ENCODE measurements at places on chromosomes 3 and 15.

DNA sequence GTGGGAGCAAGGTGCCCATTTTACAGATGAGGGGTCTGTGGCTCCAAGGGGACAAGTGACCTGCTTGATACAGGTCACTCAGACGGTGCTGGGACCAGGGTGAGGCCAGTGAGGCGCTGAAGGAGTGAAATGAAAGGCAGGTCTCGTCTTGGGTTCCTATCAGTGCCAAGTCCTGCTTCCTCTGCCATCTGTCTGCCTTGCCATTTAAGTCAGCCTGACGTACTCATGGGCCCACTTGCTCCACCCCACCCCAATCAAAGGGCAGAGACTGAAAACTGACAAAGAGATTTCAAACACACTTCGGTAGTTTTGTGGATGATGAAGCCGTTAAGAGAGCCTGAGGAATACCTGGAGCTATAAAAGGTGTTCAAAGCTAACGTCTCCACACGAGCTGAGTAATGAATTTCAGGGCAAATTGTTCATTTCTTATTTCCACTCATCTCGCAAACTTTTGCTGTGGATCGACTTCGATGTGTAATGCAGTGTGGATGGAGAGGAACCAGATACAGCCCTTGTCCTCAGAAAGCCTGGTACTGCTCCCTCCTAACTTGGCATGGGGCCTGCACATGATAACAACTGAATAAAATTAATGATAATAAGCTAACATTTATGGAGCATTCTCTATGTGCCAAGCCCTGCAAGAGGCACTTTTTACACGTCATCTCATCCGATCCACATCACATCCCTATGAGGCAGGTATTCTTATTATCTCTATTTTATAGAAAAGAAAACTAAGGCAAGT lies 36.6 kb downstream of the ATP2B2 start:
- peak; percentile 36 for DNase-seq

GRCh38 chr3:38966811-38967692 lies 84.7 kb downstream of the SCN11A start:
- no peak for DNase-seq

- DNase-seq = no peak
These were observed 10.3 kb upstream of the STAB1 start for GRCh38 chr3:52484680-52485461.

DNA sequence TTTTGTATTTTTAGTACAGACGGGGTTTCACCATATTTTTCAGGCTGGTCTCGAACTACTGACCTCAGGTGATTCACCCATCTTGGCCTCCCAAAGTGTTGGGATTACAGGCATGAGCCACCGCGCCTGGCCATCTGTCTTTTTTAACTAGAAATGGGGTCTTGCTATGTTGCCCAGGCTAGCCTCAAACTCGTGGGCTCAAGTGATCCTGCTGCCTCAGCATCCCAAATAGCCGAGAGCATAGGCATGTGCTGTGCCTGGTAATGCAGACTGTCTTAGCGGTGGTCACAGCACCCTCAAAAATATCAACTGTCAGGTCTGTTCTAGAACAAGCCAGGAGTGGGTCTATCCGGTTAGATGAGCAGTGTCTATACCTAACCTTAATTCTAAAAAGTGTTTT lies 48.2 kb downstream of the SPATA12 start:
- DNase-seq = no peak

DNA sequence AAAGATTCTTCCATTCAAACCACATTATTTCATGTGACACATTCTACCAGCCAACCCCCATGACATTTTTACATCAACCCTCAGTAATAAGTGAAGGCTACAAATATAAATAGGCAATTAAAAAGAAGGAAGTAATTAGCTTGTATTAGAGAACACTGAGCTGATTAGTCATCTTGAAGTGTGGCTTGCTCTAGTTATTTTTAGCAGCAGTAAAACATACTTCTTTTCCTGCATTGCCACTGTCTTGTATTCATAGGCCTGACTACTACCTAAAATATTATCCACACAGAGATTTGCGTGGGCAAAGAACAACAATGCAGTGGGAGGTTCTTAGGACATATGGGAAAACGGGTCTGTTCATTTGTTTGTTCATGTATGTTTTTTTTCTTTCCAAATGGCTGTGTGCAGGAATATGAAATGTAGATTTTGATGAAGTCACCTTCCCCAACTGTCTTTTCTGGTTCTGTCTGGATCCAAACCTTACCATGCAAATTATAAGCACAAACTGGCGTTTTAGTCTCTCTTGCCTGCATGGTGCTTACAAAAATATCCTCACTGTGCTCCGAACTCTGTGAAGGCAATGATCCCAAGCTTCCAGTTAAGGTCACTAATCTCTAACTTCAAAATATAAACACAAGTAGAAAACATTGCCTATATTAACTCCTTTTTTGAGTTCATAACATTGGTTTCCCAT lies 31.5 kb upstream of the TM4SF4 start:
- DNase-seq = no peak

DNA sequence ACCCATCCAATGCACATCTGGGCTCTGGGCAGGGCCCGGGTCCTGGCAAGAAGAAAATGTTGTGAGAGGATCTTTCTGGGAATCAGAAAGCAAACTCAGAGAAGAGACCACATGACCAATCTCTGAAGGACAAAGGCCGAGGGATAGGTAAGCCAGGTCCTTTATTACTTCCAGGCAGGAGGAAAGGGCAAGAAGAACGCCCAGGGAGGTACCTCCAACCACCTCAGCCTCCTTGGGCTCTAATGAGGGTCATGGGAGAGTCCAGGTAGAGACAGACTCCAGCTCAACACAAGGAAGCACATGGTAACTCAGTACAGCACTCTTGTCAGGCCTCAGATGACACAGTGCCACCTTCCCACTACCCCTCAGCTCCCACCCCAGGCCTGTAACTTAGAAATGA lies 26.0 kb downstream of the ZNF445 start:
- DNase-seq = no peak

DNA sequence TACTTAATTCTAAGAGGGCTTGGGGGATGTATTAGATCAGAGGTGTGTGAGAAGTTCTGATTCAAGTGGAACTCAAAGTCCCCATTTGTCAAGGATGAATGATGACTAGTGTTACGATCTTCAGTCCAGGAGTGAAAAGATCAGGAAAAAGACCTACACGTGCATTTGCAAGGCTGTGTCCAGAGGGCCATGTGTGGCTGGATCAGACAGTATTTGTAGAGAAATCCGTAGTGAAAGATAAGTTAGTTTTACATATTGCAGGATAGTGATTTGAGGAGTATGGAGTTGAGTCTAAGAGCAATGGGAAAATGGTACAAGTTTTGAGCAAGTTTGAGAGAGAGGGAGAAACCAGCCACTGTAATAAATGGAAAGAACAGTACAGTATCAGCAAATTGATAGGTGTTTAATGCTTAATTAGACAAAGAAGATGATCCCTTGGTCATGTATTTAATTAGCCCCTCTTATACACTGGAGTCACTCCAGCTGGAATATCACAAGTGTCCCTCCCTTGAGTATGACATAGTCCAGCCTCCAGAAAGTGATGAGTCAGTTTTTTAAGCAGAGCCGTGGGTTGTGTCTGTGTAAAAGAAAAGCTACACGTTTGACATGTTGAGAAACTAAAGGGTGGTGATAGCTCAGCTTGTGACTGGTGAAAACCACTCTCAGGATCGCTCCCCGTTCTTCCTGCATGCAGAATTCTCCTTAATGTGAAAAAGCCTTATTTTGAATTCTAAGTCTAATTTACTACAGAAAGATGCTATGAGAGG lies 348.8 kb downstream of the ROBO1 start:
- no peak for DNase-seq

GRCh38 chr3:99637016-99637367 lies 1.4 kb upstream of the COL8A1 start:
- DNase-seq = no peak

DNA sequence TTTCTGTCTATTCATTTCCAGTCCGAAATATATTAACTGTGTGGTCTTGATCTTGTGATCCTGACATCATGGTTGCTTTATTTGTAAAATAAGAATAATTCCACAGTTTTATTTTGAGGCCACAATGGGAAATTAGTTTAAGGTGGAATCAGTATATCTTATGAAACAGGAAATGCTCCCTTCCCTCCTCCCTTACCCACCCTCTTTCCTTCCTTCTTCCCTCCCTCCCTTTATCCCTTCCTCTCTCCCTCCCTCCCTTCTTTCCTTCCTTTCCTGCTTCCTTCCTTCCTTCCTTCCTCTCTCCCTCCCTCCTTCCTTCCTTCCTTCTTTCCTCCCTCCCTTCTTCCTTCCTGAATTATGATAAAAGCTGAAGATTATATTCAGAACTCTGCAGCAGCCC lies 452.3 kb downstream of the NAALADL2 start:
- DNase-seq = no peak

GRCh38 chr3:12342151-12342550 lies 53.3 kb downstream of the PPARG start:
- no peak for DNase-seq

DNA sequence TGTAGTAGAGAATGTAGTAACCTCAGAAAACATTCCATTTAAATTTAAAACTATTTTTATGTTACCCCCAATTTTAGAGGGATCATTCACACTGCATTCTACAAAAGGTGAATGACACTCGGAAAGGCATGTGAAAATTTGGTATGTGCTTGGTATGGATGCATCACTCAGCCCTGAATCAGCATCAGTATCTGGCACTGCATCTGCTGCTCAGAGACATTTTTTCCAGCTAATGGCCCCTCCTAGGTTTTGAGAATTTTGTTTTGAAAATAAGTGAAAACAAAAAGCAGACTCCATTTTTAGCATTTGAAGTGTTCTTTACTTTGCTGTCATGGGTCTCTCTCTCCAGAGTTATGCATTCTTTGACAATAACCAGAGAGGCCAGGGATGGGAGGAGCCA lies 15.6 kb upstream of the WWTR1 start:
- no peak for DNase-seq

GRCh38 chr3:71300951-71301393 lies 282.6 kb downstream of the FOXP1 start:
- no peak for DNase-seq

- no peak for DNase-seq
These were observed 58.7 kb downstream of the GOLIM4 start for GRCh38 chr3:168037020-168037419.

- DNase-seq = no peak
These were observed 35.9 kb upstream of the GOLGA6L9 start for GRCh38 chr15:82393671-82394070.

DNA sequence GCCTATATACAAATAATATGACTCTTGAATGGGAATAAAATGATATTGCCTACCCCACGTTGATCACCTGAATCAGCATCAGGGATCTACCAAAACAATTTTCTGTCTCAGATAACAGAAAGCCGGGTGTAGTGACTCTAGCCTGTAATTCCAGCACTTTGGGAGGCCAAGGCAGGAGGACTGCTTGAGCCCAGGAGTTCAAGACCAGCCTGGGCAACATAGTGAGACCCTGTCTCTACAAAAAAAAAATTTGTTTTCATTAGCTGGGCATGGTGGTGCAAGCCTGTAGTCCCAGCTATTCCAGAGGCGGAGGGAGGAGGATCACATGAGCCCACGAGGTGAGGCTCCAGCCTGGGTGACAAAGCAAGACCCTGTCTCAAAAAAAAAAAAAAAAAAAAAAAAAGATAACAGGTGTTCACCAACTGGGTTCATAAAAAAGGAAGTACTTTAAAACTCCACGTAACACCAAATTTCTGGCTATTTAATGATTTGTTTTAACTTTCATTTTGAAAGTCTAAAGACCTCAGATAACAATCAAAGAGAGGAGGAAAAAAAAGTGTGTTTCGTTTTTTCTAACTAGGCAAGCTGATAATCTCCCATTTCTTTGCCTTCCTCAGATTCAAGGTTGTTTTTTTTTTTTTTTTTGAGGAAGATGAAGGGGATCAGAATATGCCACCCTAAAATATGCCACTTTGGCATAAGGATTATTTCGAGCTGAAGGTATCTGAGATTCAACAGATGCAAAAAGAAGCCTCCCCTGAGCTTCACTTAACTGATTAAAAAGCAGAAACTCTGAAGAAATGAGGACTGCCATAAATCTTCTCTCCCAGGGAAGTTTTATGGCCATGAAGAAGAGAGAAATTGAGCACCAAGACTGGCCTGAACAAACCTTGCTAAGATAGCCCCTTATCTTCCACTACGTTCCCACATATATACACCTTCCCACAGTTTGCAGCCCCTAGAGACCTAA lies 44.1 kb downstream of the TRANK1 start:
- no peak for DNase-seq

DNA sequence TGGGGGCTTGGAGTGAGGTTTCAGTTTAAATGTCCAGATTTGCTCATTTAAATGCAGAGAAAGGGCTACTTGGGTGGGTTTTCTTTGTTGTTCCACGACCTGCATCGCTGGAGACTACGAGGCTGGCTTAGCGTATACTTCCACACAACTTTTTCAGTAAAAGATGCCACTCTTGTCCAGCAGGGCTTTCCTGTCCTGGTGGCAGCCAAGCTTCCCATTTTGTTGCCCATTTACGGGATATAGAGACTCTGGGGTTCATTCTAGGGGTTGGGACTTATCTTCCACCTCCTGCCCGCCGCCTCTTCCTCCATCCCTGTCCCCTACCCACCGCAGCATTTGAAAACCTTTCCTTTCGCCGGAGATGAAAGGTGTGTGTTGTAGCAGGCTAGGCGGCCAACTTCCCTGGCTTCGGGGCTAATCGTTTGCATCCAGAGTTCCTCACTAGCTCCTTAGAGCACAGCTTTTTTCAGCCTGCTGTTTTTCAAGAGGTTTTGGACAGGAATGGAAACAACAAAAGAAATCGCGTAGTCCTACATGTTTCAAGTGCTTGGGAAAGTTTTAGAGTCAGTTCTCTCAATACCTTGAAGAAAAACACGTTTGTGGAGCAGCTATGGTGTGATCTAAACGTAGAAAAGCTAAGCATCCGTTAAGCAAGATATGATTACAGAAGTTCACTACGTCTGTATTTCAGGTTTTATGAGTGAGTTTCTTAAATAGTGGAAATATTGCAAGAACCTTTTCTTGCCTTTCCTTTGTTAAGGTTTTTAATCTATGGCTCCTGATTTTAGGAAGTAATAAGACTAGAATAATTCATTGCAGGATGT lies 843 bp downstream of the CHRNA5 start:
- DNase-seq = no peak

DNA sequence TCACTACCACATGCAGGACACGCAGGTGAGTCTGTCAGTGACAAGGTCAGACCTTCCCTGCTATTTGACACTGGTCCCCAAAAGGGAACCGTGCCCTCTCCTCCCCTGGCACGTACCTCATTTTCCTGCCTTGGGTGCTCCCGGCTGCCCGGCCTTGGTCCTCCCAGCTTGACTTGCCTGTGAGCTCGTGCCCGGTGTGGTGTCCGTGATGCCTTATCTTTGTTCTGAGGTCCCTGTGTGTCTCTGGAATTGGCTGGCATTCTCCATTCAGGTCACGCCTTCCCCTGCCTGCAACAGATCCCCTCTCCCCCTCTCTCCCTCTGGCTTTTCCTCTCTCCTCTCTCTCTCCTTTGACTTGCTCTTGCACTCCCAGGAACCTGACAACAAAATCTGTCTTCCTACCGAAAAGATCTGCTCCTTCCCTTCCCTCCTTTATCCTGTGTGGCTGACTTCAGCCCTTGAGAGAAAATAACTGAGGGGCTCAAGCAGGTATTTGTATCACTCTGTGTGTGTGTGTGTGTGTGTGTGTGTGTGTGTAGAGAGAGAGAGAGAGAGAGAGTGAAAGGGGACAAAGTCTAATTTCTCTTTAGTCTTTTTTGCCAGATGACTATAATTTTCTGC lies at the start of gene MASP1:
TSS of gene MASP1 (minus strand) at position 226 of the 621 bp plus-strand sequence. CDS start at position 121, 105 bp downstream.
- DNase-seq = no peak

DNA sequence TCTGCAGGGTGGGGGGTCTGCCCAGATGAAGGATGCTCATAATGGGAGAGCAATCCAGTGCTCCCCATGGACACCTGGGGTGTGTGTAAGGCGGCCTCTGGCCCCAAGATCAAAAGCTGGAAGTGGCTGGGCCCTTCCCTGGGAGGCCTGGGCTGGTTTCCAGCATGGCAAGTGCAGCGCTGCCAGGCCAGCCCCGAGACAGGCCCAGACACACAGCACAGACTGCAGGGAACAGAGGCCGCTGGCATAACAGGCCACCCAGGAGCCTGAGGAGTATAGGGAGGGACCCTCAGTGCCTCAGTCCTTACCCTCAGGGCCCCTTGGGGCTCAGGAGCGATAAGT lies 10.0 kb downstream of the ITPKA start:
- no peak for DNase-seq

All from NCI-H2029 (cell line).